Naive thymus-derived CD4-positive, alpha-beta T cell (primary cell): ENCODE measurements at places on chromosomes 5 and 9. TPM values are rescaled to one million over a fixed set of nuclear protein-coding genes. Genes with fewer than 3 reads are reported as not detected.

- H3K4me3 ChIP-seq: peak overlapping the region; percentile 80
- H3K36me3 ChIP-seq: peaks cover 3% of the 10 kb centered on the region
- no peaks in the 10 kb centered on the region for H3K27me3 ChIP-seq
- DNase-seq: no peak
- peak overlapping the region; percentile 75 for H3K27ac ChIP-seq
Measured at GRCh38 chr5:79990205-79990597, 861 bp downstream of the MTX3 start.

DNA sequence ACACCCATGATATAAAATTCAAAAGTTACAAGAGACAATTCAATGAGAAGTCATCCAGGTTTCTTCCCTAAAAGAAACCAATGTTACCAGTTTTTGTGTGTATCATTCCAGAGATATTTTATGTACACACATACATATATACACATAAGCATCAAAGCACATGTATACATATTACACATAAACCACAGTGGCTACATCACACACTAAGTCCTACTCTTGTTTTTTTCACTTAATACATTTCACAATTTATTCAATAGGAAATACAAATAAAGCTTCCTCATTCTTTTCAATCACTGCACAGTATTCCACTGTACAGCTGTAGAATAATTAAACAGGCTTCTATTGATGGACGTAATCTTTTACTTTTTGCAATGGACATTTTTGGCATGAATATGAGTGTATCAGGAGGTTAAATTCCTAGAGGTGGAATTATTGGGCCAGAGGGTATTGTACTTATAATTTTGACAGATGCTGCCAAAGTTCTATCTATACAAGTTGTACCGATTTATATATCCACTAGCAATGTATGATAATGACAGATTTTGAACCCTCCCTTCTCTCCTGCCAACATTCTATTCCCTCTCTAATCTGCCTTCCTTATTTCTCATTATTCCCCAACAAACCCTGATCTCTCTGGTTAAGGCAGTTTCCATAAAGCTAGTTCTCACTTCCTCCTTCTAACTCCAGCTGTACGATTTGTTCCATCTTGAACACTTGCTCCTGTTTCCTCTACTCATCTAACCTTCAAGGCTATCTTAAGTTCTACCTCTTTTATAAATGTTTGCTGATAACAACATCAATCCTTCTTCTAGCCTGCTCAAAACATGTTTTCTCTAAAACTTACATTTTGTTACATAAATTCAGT is 35.2 kb downstream of the MRPS27 start:
- no peaks in the 10 kb centered on the region for H3K4me1 ChIP-seq
- H3K27me3 ChIP-seq: no peaks in the 10 kb centered on the region
- no peak overlapping the region for H3K4me3 ChIP-seq
- DNase-seq: no peak
- H3K27ac ChIP-seq: no peak overlapping the region

- no peaks in the 10 kb centered on the region for H3K4me1 ChIP-seq
- no peak overlapping the region for H3K4me3 ChIP-seq
- no peak for DNase-seq
- no peaks in the 10 kb centered on the region for H3K27me3 ChIP-seq
- H3K27ac ChIP-seq: no peak overlapping the region
Measured at GRCh38 chr9:113570106-113570505, 106.6 kb downstream of the RGS3 start.

DNA sequence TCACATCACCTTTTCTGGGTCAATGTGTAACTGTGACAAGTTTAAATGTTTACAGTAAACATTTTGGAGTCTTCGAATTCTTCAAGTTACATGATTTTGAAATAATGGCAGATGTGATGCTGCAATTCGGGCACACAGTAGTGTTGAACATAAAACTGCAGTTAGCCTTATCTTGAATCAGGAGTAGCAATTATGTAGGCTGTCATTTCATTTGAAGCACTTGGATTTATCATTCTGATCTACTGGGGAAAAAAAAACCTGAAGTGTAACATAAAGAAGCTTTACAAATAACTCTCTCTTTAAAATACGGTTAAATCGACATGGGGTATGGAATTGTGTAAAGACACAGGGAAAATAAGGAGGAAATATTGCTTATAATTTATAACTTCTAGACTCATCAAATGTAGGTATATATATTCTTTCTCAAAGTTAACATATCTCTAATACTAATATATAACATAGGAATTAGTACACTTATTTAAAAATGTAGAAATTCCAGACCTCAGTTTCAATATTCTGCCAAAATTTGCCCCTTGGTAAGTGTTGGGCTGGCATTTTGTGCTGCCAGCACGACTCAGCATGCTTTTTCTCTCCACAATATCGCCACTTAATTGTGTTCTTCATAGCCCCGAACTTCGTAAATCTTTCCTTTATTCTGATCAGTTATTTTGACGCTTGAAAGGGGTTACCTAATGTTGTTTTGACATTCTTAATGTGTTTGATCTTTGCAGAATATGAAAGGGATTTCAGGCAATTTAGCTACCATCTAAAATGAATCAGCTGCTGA is 226.7 kb downstream of the PRR16 start:
- no peaks in the 10 kb centered on the region for H3K4me1 ChIP-seq
- H3K4me3 ChIP-seq: no peak overlapping the region
- DNase-seq: no peak
- H3K27me3 ChIP-seq: no peaks in the 10 kb centered on the region

GRCh38 chr9:73183917-73184861 is 32.5 kb downstream of the ANXA1 start:
- peak; percentile 50 for DNase-seq
- H3K27me3 ChIP-seq: no peaks in the 10 kb centered on the region
- H3K27ac ChIP-seq: no peak overlapping the region

DNA sequence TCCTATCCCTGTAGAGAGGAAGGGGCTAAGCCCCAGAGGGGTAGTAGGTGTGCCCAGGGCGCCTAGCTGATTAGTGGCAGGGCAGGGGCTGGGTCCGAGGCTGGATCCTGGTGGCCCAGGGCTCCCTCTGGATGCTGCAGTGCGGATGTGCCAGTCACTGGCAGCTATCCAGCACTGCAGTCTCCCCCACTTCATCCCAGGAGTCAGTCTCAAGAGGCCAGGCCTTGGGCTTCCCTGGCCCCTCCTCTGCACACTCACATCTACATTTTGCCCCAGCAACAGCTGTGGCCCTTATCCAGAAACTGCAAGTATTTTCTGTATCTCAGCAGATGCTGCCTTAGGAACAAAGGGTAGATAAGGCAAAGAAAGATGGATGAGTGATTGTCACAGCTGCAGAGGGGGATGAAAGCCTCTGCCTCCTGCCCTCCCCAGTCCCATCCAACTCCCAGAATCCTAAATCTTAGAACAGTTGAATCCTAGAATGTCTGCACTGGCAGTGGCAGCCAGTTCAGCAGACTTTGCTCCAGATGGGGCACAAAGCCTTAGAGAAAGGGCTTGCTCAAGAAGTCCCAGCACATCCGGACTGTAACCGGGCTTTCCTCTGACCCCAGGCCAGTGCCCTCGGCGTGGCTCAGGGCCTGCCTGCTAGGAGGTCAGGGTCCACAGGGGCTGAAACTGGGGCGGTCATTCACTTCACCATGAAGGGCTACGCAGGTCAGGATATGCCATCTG is 1.6 kb downstream of the ANXA6 start:
- peak overlapping the region; percentile 92 for H3K27ac ChIP-seq
- H3K4me3 ChIP-seq: peak overlapping the region; percentile 85
- peaks cover 61% of the 10 kb centered on the region for H3K4me1 ChIP-seq

- no peaks in the 10 kb centered on the region for H3K36me3 ChIP-seq
- no peak overlapping the region for H3K27ac ChIP-seq
- no peak for DNase-seq
- no peaks in the 10 kb centered on the region for H3K4me1 ChIP-seq
- no peaks in the 10 kb centered on the region for H3K27me3 ChIP-seq
Measured at GRCh38 chr5:167903659-167904058, 387.8 kb upstream of the WWC1 start.

DNA sequence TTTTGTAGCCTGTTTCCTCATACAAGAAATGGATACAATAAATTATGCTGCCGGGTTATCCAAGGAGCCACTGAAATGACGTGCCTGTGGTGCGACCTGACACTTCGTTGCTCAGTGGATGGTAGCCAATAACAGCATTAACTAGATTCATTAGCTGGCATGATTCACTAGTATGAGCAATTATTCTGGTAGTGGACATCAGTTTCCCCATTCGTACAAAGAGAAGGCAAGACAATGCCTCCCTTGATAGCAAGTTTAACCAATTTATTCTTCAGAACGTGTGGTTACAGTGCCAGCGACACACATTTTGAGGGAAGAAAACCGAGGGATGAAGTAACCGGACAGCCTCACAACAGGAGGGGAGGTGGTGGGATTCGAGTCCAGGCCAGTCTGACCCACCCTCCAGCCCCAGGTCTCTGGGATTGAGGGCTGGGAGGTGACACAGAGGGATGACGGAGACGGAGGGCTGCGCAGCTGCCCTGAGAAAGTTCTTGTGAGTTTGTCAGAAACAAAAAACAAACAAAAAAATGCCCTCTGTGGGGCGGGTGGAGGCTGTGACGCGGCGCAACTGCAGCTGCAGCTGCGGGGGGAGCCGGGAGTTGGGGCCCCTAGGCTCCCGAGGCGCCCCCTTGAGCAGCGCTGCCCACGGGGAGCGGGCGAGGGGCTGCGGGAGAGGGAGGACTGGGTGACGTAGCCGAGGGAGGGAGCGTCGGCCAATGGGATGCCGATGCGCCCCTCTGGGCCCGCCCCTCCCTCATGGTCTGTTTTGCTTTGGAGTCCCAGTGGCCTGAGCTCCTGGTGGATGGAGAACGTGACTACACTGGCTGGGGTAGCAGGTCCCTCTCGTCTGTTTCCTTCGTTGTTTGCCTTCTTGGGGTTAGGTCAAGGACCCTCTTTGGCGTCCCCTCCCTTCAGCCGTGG is 10.9 kb downstream of the LHX2 start:
- H3K36me3 ChIP-seq: no peaks in the 10 kb centered on the region
- H3K27me3 ChIP-seq: peaks cover 13% of the 10 kb centered on the region

DNA sequence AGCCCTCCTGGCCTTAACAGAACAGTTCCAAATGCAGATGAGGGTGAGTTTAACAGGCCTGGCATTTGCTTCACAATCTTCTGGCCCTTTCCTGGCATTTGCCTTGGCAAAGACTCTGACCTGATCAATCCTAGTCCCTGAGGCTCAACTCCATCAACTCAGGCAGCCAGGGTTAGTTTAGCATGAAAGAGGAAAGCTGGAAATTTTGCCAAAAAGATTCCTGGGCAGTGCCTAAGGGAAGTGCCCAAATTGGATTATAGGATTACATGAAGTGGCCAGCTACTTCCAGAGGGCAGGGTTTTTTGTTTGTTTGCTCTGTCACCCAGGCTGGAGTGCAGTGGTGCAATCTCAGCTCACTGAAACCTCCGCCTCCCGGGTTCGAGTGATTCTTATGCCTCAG is 36.8 kb downstream of the PCDHAC2 start:
- no peaks in the 10 kb centered on the region for H3K36me3 ChIP-seq
- no peaks in the 10 kb centered on the region for H3K27me3 ChIP-seq
- H3K27ac ChIP-seq: no peak overlapping the region
- H3K4me3 ChIP-seq: no peak overlapping the region
- H3K4me1 ChIP-seq: no peaks in the 10 kb centered on the region
- no peak for DNase-seq

- H3K27ac ChIP-seq: no peak overlapping the region
- H3K4me3 ChIP-seq: no peak overlapping the region
- H3K36me3 ChIP-seq: no peaks in the 10 kb centered on the region
Measured at GRCh38 chr9:22405869-22406659, 40.6 kb upstream of the DMRTA1 start.

DNA sequence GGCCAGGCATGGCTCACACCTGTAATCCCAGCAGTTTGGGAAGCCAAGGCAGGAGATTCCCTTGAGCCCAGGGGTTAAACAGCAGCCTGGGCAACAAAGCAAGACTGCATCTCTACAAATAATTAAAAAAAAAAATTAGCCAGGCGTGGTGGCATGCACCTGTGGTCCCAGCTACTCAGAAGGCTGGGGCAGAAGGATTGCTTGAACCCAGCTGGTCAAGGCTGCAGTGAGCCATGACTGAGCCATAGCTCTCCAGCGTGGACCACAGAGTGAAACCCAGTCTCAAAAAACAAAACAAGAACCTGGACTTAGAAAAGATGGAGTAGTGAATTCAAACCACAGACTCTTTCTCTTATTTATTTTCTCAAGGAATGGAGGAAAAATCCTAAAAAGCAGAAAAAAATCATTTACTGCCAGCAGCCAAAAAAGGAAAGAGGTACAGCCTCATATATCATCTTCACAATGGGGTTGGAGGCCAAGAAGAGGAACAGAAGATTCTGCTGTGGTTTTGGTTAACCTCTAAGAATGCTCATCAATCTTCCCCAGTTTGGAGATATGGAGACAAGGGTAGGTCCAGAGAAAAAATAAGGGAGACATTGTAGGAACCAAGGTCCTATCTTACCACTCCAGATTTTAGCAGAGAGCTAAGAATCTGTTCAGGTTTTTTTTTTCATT is 40.0 kb upstream of the MYO10 start:
- DNase-seq: no peak
- H3K36me3 ChIP-seq: no peaks in the 10 kb centered on the region
- no peaks in the 10 kb centered on the region for H3K4me1 ChIP-seq
- no peak overlapping the region for H3K27ac ChIP-seq
- no peaks in the 10 kb centered on the region for H3K27me3 ChIP-seq

DNA sequence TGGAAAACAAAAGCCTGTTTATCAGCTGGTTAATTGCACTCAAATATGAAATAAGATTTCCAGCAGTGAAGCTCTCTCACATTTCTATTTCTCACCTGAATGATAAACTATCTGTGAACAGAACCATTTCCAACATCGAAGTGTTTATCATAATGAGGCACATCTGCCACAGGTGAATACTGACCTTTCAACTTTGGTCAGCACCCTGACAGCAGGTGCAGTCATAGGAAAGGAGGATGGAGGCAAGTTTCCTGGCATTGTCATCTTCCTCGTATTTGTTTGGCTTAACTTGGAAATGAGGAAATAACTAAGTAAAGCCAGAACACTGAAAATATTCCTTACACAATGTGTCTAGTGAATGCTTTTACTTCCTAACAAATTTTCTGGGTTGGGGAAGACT is 716.4 kb downstream of the NR2F1-AS1 start:
- no peaks in the 10 kb centered on the region for H3K36me3 ChIP-seq
- H3K4me1 ChIP-seq: no peaks in the 10 kb centered on the region
- no peak for DNase-seq
- no peaks in the 10 kb centered on the region for H3K27me3 ChIP-seq
- H3K27ac ChIP-seq: no peak overlapping the region
- no peak overlapping the region for H3K4me3 ChIP-seq

DNA sequence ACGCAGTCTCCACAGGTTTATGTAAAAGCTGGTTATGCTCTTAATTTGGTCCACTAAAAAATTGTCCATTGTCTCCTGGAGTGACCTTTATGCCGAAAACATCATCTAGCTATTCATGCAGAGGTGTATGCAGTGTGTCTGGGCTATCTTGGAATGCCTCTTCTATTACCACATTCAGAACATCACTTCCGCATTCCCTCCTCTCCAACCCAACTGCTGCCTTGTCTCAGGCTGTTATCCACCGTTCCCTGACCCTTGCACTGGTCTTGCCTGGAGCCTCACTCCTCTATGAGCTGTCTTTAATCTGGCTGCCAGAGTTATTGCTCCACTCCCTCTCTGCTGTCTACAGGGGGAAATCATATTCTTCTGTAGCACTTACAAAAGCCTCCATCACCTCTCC is 214.1 kb upstream of the ANKRD55 start:
- no peak overlapping the region for H3K4me3 ChIP-seq
- no peaks in the 10 kb centered on the region for H3K27me3 ChIP-seq
- H3K36me3 ChIP-seq: no peaks in the 10 kb centered on the region
- H3K4me1 ChIP-seq: no peaks in the 10 kb centered on the region

GRCh38 chr5:100623719-100624118 is 88.5 kb downstream of the FAM174A start:
- no peaks in the 10 kb centered on the region for H3K4me1 ChIP-seq
- peak; percentile 4 for DNase-seq
- no peak overlapping the region for H3K4me3 ChIP-seq
- H3K36me3 ChIP-seq: no peaks in the 10 kb centered on the region

The TYRP1 gene
- total RNA-seq: not detected
